ENCODE measurements at places on chromosomes 1 and 21.

- DNase-seq = no peak
These were observed 9.9 kb upstream of the C1QA start for GRCh38 chr1:22626237-22627157.

DNA sequence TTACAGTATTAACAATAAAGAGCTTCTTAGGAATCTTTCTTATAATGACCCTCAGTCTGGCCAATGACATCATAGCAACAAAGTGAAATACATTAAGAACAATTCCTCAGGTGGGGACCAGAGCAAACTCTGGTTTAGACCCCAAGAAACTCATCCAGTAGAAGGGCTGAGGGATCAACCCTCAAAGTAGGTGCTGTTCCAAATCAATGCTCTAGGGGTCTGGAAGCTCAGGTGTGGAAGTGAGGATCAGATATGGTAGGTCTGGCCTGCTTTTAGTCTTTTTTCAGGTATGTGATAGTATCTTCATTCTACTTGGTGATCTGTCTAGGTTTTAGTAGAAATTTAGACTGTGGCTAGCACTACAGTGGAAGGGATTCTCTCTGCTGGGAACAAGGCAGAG is 291.7 kb downstream of the PDE4B start:
- DNase-seq = no peak

DNA sequence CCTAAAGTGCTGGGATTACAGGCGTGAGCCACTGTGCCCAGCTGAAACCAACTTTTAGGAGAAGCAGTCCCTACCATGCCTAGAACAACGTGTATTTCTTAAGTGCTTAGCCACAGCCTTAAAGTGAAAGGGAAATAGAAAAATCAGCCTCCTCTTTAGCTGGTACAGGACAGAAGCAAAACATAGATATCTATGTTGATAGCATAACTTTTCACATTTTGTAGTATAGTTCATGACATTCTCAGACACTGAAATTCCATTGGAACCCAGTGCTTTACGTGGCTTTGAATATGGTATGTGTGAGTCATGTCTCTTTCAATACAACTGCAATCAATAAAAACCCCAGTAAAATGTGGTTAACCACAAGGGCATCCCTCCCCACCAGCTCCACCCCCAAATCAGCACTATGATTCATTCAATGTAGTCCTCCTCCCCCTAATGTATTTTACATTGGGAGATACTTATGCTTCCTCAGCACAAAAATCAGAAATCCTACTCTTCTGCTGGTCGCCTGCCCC is 32.1 kb downstream of the TGFB2 start:
- peak; percentile 17 for DNase-seq

DNA sequence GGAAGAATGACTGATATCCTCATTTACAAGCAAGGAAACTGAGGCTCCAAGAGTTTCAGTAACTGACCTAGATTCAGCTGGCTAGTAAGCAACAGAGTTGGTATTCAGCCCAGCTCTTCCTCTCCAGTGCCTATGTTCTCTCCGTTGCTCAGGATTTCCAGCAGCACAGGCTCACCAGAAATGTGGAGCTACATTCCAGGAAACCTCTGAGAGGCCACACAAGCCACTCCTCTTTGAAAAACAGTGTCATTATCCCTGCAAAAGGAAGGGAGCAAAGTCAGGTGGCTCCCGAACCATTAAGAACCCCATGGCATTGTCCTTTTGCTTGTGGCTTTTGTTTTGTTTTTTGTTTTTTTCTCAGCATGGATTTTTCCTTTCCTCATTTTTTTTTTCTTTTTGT is 40.6 kb upstream of the DUSP10 start:
- no peak for DNase-seq

- DNase-seq = peak; percentile 9
These were observed 5.7 kb downstream of the GJB3 start for GRCh38 chr1:34786521-34787325.

GRCh38 chr21:32733356-32733755 is 5.5 kb upstream of the SYNJ1 start:
- DNase-seq = no peak

DNA sequence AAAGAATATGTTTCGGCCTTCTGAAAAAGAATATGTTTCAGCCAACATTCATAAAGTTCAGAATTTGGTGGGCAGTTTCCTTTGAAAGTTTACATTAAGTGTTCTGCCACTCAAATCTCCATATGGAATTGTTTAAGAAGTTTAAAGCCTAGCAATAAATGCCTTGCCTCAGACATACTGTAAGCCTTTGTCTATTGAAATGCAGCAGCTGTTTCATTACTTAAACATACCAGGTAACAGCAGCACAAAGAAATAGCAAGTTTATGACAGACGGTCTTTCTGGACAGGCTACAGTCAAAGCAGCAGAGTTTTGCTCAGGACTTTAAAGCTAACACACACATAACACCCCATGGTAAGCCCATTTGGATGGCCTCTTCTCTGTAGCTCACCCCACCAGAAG is 38.5 kb upstream of the C1orf105 start:
- no peak for DNase-seq

- DNase-seq = no peak
These were observed 10.7 kb upstream of the PHTF1 start for GRCh38 chr1:113770031-113770430.

DNA sequence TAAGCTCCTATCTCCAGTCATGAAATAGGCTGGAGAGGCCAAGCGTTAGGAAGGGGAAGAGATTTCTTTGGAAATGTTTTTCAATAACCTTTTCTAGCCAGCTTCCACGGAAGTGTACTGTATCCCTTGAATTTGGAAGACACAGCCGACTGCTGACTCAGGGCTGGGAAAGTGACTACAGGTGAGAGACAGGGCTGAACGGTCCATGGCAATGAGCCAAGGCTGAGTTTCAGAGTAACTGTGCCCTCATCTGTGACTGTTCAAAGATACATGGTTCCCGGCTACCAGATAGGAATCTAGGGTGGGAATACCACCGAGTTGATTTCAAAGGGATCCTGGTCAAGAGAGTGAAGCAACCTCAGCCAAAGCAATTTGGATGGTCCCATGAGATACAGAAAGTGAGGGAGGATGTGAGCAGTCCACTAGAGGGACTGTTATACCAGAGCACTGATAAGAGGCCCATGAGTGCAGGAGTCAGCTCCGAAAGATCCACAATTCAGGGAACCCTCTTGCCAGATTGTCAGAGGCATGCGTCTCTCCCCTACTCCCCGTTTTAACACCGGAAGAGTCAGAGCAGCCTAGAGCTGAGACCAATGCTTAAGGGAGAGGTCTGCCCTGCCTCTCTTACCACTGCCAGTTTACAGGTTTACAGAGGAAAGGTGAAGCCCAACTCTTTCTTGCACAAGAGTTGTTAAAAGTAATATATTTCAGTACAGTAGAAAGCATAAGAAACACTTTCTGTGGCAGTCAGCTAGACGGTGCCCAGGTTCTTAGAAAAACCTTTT is 3.2 kb upstream of the KRTAP19-8 start:
- no peak for DNase-seq

DNA sequence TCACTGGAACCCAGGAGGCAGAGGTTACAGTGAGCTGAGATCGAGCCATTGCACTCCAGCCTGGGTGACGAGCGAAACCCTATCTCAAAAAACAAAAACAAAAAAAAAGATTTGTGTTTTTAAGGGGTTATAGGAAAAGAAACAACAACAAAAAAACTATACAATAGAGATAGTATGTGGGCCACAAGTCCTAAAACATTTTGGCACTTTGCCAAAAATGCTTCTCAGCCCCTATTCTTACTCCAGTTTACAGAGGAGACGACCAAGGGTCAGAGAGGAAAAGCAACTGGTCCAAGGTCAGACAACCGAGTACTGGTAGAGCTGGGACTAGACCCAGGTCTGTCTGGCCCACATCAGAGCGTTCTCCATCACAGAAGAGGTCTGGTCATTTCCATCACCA is 3.0 kb downstream of the FBXO44 start:
- no peak for DNase-seq

GRCh38 chr1:26950602-26951001 is 9.7 kb downstream of the KDF1 start:
- no peak for DNase-seq

- DNase-seq = peak; percentile 77
These were observed at the start of gene ELOVL1 for GRCh38 chr1:43367904-43368645. TSS of gene ELOVL1 (minus strand) at chr1:43368011. CDS start at chr1:43365609, 2,402 bp downstream.

DNA sequence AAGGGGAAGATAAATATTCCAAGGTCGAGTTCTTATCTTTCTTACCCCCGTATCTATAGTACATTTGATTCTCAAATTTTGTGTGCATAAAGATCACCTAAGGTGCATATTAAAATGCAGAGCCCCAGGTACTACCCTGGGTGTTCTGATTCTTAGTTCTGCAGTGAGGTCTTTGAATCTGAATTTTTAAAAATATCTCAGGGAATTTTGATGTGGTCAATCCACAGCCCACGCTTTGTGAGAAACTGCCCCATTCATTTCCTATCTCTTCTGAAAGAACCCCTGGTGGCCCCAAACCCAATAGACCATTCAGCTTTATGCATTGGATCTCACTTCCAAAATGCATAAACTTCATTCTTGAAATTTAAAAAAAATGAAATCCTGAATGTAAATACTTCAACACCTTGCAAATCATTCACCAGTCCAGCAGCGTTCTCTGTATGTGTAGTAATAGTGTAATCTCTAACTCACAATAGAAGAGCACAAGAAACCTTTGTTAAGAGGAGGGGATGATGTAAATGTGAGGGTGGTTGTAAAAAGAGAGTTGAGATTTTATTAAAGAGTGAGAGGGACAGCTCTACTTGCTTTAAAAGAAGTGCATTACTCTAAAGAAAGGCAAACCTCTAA is 108.8 kb upstream of the ZP4 start:
- no peak for DNase-seq

DNA sequence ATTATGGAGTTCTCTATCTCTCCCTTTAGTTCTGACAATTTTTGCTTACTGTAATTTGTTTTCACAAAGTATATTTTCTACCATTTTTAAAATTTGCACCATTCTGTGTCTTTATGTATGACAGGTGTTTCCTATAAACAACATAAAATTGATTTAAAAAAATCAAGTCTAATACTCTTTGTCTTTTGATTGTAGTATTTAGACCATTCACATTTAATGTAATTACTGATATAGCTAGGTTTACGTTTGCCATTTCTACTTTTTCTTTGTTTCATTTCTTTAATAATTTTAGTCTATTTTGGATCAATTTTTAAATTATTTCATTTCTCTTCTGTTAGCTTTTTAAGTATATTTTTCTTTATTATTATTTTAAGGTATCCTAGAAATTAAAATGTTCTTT is 44.4 kb upstream of the LCE5A start:
- DNase-seq = no peak

DNA sequence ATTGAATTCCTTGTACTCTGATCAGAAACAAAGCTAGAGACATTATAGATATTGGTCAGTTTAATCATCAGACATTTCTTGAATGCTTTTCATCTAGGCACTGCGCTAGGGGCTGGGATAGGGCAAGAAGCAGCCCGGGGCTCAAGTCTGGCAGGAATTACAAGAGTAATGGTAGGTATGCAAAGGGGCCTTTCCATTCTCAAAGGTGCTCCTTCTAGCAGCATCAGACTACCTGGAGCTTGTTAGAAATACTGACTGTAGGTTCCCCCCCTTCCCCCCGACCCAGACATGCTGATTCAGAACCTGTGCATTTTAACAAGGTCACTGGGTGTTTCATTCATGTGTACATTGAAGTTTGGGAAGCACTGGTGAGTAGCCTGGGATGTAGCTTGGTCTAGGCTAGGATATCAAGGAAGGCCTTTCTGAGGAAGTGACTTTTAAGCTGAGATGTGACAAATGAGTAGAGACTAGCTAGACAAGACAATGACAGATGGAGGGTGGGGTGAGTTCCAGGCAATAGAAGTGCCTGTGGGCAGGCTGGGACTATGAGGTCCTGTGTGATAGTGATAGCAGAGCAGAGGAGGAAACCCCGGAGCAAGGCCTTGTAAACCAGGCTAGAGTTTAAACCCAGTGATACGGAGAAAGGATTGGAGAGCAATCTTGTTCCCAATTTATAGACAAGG is 26.3 kb downstream of the NFASC start:
- DNase-seq = no peak

DNA sequence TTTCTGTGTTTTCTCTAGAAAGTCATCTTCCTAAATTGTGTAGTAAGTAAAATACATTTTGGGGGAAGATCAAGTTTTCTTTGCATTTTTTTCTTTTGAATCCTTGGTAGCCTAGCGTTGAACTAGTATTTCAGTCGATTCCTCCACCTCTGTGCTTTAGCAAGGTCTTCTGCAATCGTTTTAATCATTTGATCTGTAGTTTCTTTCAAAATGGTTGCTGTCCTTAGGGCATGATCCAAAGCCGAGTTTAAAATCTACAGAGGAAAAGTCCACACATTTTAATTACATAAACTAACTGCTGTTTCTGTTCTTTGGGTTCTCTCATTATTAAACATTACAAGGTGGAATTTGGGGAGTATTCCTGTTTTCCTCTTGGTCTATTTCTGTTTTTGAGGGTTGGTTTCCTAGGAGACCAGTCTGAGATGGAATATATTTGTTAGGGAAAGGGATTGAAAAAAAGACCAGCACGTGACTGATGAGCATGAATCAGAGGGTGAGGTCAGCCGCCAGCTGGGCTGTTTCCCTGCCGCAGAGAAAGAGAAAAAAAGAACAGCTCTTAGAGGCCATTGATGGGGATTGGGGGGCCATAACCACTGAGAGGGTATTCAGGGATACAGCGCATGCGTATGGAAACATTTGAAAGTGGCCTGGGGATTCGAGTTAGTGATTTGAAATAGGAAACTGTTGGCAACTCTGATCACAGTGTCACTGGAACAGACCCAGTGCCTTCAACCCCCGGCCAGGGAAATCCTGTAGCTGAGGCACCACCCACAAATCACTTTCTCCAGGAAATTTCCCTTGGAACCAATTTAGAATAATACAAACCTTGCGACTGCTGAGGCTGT is 40.6 kb downstream of the AKNAD1 start:
- DNase-seq = no peak

GRCh38 chr1:44031252-44032169 is at the start of gene SLC6A9:
TSS of gene SLC6A9 (minus strand) at chr1:44031462. CDS start at chr1:44024277, 7,185 bp downstream.
- no peak for DNase-seq

- DNase-seq = no peak
These were observed 355.0 kb upstream of the DUSP10 start for GRCh38 chr1:222096883-222097282.

DNA sequence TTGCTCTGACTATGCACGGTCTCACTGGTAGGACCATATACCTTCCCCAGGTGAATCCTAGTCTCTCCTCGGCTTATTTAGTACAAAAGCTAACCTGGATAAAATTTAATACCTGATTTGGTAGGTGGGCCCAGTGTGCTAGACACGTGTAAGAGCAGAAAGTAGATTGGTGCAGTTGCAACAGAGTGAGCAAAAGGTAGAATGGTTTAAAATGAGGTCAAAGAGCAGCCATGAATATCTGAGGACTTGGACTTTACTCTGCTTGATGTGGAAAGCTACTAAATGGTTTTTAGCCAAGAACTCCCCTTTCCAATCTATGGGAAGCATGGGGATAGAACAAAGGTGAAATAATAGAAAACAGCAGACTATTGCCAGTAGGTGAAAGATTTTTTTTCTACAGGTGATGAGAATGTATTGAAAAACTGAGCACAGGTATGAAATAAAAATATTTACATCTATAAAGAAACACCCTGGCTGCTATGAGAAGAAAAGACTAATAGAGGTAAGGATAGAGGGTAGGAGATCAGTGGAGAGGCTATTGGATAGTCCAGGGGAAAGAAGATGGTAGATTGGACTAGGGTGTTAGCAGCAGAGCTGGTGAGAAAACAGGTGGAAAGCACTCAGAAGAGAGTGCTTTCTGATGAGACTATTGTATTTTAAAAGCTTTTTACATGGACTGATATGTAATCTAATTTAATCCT is 61.3 kb upstream of the BCL9 start:
- no peak for DNase-seq

Data from stimulated activated CD8-positive, alpha-beta memory T cell treated with anti-CD3 and anti-CD28 coated beads, Interleukin-4, amount 100 ng/mL, for 1 hour (primary cell).